ENCODE measurements at places on chromosomes 11 and 22. TPM values are rescaled to one million over a fixed set of nuclear protein-coding genes. Genes with fewer than 3 reads are reported as not detected.

DNA sequence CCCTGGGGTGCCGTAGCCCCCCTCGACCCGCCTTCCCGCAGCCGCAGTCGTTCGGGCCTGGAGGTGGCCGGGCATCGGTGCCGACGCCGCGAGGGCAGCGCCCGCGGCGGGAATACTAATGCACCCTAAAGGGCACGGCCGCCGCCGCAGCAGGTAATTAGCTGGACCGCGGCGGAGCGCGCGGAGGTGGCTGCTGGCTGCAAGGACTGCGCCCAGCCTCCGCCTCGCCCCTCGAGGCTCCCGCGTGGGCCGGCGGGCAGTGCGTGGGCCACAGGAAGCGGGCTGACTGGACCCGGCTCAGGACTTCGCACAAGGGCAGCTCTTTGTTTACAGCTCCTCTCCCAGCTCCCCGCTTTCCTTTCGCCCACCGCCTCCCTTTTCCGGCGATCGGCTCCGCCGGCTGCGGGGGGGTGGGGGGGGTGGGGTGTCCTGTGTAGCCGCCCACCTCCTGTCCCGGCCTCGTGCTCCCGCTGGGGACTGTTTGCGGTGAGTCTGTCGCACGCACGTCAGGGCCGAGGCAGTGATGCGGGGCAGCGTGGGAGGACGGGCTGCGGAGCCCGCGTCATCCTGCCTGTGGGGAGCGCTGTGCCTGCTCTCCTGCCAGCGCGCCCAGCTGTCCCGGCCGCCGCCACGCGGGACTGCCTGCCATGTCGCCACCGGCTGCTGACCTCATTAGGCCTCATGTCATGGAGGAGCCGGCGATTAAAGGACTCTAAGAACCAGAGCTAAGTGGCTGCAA is 53.2 kb downstream of the GRIK4 start:
- H3K27me3 ChIP-seq = peaks cover 32% of the 10 kb centered on the region
- no peak overlapping the region for H3K4me3 ChIP-seq
- H3K4me1 ChIP-seq = no peaks in the 10 kb centered on the region
- H3K36me3 ChIP-seq = no peaks in the 10 kb centered on the region
- H3K27ac ChIP-seq = no peak overlapping the region
- no peak for DNase-seq

GRCh38 chr22:36456464-36456845 is 25.0 kb downstream of the TXN2 start:
- no peaks in the 10 kb centered on the region for H3K27me3 ChIP-seq
- no peak for DNase-seq
- no peak overlapping the region for H3K4me3 ChIP-seq
- peaks cover 62% of the 10 kb centered on the region for H3K4me1 ChIP-seq

GRCh38 chr22:26811647-26811992 is 154.2 kb downstream of the MIAT start:
- no peak for DNase-seq
- H3K27me3 ChIP-seq = peaks cover 3% of the 10 kb centered on the region
- H3K27ac ChIP-seq = no peak overlapping the region
- no peaks in the 10 kb centered on the region for H3K4me1 ChIP-seq
- no peak overlapping the region for H3K4me3 ChIP-seq

DNA sequence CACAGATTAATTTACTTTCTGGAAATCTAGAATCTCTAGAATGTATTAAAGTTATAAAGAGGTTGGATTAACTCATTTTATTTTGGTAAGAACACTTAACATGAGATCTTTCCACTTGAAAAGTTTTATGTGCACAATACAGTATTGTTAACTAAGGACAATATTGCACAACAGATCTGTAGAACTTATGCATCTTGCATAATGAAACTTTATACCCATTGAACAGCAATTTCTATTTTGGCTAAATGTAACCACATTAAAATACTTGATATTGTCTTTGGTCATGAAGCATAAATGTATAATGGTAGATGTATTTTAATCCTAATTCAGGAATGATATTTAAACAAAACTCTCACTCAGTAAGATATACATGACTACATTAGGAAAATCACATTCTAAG is 203.8 kb downstream of the SNX19 start:
- H3K4me3 ChIP-seq = no peak overlapping the region
- H3K27ac ChIP-seq = no peak overlapping the region
- no peaks in the 10 kb centered on the region for H3K36me3 ChIP-seq

GRCh38 chr11:130150790-130151189 is 8.8 kb upstream of the ST14 start:
- no peak overlapping the region for H3K4me3 ChIP-seq
- no peaks in the 10 kb centered on the region for H3K27me3 ChIP-seq
- no peaks in the 10 kb centered on the region for H3K36me3 ChIP-seq
- no peak for DNase-seq
- H3K27ac ChIP-seq = no peak overlapping the region

Gene CDK2AP2
- total RNA-seq = 31.4 TPM

DNA sequence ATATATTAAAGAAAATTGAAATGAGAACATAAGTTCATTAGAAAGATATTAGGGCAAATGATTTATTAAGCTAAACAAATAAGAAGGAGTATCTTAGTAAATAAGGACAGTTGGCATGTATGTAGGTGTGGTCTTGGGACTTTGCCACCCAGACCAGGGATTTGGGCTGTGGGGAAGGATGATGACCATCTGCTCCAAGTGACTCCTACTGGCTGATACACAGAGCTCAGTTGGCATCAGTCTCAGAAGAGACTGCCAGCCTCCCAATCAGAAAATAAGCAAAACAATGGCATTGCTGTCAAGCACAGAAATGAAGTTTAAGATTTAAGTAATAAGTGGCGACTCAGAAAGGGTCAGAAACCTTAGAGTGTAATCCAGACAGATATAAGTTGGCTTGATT is 49.5 kb downstream of the PAX6 start:
- no peak for DNase-seq
- H3K27me3 ChIP-seq = no peaks in the 10 kb centered on the region
- no peaks in the 10 kb centered on the region for H3K36me3 ChIP-seq

Gene PICK1
- total RNA-seq = 11.2 TPM

DNA sequence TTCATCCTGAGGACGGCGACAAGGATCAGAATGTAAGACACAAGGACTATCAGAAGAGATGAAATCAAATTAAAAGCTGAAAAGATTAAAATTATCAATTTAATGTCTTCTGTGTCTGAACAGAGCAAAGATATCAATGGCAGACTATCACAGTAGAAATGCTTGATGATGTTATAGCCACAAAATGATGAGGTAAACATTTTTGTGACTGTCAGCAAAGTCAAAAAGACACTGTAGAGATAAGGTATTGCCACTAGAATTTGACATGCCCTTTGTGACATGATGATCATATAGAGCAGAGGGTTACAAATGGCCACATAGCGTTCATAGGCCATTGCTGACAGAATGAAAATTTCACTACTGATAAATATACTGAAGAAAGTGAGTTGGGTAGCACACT is 12.2 kb downstream of the OR5J2 start:
- no peaks in the 10 kb centered on the region for H3K4me1 ChIP-seq
- DNase-seq = no peak
- no peaks in the 10 kb centered on the region for H3K36me3 ChIP-seq
- H3K27ac ChIP-seq = no peak overlapping the region
- no peak overlapping the region for H3K4me3 ChIP-seq

GRCh38 chr22:31613904-31614296 is 48.1 kb downstream of the PISD start:
- H3K4me3 ChIP-seq = no peak overlapping the region
- no peaks in the 10 kb centered on the region for H3K27me3 ChIP-seq
- DNase-seq = no peak
- H3K36me3 ChIP-seq = peaks cover 59% of the 10 kb centered on the region

DNA sequence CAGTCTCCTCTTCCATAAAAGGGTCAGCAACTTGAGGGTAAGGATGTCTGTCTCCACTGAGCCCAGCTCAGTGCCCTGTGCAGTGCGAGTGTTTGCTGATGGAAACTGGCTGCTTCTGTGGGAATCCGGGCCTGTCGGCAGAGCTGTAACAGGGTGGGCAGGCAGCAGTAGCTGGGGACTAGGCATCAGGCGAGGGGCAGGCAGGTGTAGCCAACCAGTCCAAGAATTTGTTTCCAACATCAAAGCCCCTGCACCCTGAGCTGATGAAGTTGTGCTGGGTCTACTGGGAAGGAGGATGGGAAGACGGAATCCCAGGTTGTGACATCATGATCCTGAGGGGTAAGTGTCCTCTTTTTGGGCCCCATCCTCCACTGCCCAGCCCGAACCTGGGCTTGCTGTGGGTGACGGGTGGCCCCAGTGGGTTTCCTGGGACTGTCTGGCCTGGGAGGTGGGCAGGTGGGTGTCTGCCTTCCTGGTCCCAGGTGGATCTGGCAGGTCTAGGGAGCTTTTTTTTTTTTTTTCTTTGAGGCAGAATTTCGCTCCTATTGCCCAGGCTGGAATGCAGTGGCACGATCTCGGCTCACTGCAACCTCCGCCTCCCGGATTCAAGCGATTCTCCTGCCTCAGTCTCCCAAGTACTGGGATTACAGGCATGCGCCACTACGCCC is 11.0 kb downstream of the SLC29A2 start:
- H3K36me3 ChIP-seq = peaks cover 6% of the 10 kb centered on the region
- H3K4me3 ChIP-seq = no peak overlapping the region
- no peak overlapping the region for H3K27ac ChIP-seq
- no peaks in the 10 kb centered on the region for H3K4me1 ChIP-seq

DNA sequence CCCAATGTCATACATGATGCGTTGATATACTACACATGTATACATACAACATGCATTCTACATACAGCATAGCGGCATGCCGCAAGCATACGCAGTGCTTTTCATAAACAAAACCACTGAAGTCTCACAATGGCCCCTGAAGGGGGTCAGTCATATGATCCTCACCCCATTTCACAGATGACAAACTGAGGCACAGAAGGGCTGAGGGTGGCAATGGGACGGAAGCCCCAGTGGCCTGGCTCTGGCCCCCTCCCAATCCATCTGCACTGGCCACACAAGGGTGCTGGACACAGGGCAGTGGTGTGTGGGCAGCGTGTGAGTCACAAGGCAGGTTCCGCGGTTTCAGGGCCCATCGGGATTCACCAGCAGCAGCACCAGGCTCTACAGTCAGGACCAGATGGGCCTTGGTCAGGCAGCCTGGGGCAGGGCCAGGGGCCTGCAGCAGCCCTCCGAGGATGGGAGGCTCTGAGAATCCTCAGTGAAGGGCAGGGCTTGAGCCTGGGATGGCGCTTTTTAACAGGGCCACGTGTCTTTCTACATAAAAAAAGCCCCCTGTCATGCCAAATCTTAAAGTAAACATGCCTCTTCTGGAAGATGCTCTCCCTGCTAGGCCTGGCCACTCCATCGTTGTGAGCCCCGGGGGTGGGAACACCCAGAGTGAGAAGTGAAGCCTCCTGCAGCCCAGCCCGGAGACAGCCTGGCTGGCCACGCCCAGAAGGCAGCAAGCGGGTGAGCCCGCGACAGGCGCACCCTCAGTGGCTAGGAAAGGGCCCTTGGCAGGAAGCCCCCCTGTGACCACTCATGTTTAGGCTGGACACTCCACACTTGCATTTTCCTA is 206.5 kb downstream of the CTTN start:
- H3K27ac ChIP-seq = no peak overlapping the region
- no peaks in the 10 kb centered on the region for H3K27me3 ChIP-seq
- no peak for DNase-seq
- no peaks in the 10 kb centered on the region for H3K36me3 ChIP-seq
- no peaks in the 10 kb centered on the region for H3K4me1 ChIP-seq

DNA sequence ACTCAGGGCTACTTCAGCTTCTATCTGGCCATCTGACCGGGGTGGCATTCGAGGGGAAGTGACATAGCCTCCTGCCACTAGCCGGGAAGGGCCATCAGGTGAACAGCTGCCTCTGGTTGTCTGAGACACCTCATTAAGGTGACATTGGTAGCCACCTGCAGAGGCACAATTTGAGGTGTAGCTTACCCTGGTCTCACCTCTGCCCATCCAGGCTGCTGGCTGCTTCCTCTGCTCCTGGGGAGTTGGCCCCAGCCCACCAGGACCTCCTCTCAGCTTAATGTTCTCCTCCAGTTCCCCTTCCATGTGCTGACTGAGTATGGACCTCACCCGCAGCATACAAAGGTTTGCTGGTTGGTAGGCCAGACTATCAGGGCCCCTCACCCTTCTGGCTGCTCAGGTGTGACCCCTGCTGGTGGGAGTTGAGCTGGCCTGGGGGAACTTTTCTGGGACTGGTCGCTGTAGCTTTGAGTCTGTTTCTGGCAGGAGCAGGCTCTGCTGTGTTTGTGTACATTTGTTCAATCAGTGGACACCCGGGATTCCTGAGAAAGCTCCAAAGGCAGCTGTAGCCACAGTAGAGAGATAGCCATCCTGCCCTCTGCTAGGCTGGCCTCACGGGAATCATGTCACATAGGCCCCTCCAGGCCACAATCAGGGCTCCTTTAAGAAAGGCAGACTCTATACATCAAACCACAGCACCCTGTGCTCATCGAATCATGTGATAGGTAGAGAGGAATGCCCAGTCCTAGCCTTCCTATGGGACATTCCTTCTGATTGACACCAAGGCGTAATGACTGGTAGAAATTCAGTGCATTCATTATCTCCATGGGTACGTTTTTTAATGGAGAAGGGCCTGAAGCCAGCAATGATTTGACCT is 295.1 kb upstream of the PLET1 start:
- no peak overlapping the region for H3K4me3 ChIP-seq
- H3K4me1 ChIP-seq = no peaks in the 10 kb centered on the region
- no peak overlapping the region for H3K27ac ChIP-seq
- H3K27me3 ChIP-seq = no peaks in the 10 kb centered on the region
- no peaks in the 10 kb centered on the region for H3K36me3 ChIP-seq

Gene GPHA2
- 0.47 TPM for total RNA-seq
